ENCODE measurements at places on chromosomes 4 and X.

DNA sequence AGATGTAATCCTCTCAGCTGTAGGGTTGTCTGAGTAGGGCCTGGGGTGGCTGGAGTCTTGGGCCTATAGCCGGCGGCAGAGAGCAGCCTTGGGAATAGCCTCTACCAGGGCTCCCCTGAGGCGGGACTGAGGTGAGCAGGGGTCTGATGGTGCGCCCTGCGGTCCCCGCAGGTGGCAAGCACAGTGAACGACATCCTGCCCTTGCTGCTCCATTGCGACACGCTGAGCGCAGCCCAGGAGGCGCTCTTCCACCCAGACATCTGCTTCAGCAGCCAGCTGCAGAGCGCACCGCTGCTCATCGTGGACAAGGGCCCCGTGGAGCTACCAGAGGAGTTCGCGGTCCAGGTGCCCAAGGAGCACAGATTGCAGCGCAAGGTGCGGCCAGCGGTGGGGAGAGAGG lies 317.0 kb downstream of the ADGRL3 start:
- DNase-seq, result no peak

- no peak for DNase-seq
Observed at GRCh38 chrX:123923211-123923610, 38.3 kb upstream of the STAG2 start.

GRCh38 chr4:88660446-88661294 lies 37.0 kb downstream of the NAP1L5 start:
- no peak for DNase-seq

DNA sequence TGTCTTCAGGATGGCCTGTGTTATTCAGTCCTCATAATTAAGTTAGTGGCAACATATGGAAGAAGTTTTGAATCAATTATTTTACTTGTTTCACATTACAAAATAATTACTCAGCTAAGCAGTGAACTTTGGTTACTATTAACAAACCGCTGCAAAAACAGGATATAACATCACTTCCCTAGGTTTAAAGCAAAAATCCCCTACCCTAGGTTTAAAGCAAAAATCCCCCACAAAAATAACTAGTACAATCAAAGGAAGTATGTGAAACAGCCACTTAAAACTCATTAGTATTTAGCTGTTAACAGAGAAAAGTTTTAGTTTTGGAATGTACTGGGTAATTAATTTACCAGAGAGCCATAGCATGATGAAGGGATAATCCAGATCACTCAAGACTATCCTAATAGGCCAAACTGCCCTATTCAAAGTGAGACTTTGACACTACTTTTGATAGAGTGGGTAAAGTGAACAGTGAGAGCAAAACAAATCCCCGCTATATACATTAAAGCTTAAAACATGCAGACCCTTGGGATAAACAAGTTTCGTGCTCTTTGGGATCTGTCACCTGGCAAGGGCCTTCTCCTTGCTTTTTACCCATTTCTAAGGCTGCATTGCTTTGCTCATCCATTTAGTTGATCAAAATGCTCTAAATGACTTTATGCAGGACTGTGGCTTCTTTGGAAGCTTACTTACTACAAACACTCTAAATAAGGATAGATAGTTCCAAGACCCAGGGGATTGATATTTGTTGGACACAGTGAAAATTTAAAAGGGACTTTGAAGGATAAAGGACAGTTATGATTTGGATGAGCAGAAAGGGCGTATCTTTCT lies 36.4 kb upstream of the GPR174 start:
- no peak for DNase-seq

GRCh38 chr4:1403177-1403583 lies 3.1 kb downstream of the NKX1-1 start:
- no peak for DNase-seq

GRCh38 chr4:122073615-122074014 lies 78.5 kb upstream of the BLTP1 start:
- DNase-seq, result no peak

DNA sequence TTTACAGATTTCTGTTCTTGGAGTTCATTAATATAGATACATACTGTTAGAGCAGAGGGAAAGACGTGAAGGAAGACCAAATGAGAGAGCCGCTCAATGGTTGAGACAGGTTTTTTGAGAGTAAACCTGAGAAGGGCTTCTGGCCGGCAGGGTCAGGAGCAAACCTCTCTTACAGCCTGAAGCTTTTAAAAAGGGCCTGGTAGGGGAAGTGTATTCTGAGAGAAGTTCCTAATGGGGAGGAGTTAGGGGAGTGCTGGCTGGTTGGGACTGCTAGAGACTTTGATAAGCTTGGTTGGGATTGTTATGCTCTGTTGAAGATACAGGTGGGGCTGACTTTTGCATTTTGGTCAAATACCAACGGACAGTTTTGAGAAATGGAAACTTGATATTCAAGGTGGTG lies 186.8 kb upstream of the PABPC4L start:
- DNase-seq, result no peak

DNA sequence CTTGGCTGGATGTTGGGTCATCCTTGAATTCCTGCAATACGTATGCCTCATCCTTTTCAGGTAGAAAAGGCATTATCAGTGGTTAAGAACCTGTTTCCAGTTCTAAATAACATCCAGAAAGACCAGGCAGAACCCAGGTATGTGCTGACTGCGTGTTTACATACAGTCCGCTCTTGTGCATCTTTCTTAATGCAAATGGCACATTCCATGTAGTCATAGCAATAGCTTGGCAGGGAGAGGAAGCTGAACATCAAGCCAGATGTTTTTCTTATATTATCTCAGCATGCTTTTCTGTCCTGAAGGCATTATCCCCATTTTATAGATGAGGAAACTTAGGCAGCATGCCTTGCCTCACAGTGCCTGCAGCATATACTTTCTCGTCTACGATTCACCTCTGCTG lies 2.1 kb downstream of the DCLK2 start:
- DNase-seq, result no peak

DNA sequence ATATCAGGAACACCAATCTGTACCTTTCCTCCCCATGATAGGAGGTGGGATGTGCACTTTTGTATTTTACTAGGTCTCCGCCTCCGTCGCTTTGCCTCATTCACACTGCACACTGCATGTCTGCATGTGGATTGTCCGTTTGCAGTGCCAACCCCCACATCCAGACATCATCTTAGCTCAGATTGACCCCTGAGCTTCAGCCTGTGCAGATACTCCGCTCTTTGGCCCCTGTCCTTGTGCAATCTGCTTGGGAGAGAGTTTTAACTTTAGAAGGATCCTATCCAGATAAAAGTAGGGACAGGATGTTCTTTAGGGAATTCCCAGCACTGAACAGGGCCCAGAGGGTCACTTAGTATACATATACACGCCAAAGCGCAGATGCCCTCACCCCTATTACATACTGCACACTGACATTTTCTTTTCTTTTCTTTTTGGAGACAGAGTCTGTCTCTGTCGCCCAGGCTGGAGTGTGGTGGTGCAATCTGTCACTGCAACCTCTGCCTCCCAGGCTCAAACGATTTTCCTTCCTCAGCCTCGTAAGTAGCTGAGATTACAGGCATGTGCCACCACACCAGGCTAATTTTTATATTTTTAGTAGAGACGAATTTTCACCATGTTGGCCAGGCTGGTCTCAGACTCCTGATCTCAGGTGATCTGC lies 43.3 kb upstream of the FBXW7 start:
- no peak for DNase-seq

- DNase-seq, result no peak
Observed at GRCh38 chr4:156788782-156789181, 182.8 kb downstream of the PDGFC start.

- no peak for DNase-seq
Observed at GRCh38 chrX:23114241-23114640, 114.5 kb downstream of the DDX53 start.

DNA sequence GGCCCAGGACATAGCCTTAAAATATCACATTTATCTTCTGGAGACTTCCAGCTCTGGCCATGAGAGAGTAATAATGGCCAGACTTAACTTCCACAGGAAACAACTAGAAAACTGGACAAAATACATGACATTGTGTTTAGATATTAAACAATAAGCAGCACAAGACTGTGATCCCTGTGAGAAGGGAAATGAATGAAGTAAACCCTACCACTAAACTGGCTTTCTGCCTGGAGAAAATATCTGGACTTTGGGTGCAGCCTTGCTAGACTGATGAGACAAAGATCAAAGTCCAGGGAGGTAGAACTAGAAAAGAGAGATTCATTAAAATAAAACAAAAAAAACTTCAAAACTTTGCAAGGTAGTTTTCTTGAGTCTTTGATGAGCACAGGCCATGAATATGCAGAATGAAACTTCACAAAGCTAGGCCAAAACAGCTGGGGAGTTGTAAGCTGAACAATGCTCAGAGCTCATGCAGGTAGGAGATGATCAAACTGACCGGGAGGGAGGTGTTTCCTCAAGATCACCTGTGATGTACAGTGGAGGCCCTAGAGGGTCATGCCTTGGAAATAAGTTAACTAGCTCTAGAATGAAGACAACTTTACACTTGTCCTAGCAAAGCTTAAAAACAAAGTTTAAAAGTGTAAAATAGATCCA lies 147.0 kb upstream of the SH3RF1 start:
- DNase-seq, result no peak

GRCh38 chrX:97234471-97235081 lies 350.9 kb downstream of the RPA4 start:
- DNase-seq, result no peak

GRCh38 chr4:49516796-49517195 lies 530.7 kb downstream of the CWH43 start:
- no peak for DNase-seq

DNA sequence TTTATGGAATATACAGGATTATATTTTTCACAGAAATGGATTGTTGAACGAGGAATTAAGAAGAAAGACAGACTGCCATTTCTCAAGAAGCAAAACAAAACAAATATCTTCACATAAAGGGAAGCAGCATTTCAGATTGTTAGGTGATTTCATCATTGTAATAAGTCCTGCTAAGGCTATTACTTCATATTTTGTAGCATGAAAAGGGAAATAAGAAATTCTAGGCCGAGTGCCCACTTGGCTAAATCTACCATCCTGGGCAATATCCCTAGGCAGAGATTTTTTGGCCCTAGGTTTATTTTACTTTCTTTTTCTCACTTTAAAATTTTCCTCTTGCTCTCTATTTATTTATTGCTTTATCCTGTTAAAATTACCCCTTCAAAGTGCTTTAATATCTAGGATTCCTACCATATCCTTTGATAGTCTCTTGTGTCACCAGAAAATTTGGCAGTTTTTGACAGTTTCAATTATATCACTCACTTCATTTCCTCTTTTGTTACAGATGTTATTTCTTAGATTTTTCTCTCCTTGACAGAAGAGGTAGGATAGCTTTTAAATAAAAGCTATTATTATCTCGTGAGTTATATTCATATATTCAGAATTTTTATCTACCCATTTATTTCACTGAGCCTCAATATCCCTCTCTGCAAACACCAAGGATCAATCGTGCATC lies 142.3 kb downstream of the PDGFC start:
- no peak for DNase-seq

DNA sequence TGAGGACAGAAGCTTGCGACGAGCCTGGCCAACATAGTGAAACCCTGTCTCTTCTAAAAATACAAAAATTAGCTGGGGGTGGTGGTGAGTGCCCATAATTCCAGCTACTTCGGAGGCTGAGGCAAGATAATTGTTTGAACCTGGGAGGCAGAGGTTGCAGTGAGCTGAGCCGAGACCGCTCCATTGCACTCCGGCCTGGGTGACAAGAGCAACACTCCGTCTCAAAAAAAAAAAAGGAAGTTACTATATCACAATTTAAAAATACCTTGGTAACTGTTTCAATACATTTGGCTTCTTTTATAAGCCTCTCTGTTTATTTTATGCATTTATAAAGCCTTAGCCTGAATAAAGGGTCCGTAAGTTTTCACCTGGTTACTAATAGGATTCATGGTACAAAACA lies 46.6 kb upstream of the CHRNA9 start:
- no peak for DNase-seq

- DNase-seq, result no peak
Observed at GRCh38 chr4:10496200-10496599, 39.0 kb upstream of the ZNF518B start.

DNA sequence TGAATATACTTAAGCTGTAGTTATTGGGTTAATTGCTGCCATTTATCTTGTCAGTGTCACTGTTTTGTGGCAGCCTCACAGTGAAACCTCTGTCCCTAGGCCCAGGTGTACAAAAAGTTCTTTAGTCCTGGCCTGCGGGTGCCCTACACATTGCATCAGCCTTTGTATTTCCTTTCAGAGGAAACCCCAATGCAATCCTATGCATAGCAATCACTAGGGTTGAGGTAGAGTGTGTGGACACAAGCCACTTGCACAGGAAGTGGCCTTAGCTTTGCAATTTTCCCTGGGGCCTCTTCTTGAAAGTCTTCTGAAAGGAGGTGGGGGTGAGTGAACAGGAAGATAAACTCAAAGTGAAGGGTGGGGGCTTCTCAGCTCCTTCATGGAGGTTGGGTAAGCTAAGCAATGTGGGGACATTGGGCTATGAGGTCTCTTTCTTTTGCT lies 27.8 kb downstream of the VSIG4 start:
- DNase-seq, result no peak

DNA sequence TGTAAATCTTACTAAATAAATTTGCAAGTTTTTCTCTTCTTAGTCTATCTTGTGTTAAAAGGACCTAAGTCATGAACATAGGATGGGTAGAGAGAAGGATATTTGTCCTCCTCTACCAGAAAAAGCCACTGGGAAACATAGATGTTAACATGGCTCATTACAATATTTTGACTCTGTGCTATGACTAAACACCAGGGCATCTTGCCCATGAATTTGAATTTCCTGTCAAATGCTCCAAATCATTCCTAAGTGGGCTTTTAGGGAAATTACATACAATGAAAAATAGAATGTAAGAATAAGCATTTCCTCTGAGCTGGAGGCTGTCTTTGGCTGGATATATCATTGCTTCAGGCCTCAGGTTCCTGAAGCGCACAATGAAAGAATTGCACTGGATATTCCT lies 39.1 kb downstream of the ANOS1 start:
- no peak for DNase-seq

DNA sequence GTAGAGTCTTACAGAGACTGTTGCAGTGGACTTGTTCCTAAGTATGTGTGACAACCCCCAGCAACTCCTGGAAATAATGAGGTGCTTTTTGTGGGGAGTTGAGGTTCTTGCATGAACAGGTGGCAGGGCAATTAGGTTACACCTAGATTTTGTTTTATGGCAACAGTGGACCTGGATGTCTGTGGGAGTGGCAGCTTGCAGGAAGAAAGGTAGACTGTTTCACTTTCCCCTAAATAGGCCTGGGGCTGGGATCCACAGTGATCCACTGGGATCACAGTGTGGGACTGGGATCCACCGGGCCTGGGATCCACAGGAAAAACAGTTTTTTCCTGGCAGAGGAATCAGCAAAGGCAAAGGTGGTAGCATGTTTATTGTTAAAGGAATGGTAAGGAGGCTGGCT lies 18.3 kb upstream of the USP9X start:
- no peak for DNase-seq

DNA sequence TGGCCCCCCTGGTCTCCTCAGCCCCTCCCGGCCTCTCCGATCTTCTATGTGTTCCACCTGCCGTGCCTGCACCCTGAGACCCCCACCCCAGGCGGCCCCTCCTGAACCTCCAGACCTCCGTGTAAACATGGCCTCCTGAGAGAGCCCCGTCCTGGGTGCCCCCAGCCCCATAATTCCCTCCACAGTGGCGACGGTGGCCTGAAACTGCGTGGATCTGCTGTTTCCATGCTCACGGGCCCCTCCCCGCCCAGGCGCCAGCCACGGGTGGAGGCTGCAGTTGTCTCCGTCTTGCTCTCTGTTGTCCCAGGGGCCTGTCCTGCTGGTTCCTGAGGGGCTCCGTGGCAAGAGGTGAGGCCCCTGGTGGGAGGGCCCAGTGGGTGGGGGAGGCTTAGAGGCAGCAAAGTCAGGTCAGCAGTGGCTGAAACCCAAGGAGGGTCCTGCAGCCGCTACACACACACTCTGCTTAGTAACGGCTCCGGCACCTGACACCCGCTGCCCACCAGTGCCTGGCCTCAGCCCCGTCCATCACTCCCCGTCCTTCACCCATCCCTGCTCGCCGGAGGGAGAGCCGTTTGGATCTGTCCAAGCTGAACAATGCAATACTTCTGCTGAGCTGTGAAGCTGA lies 75.8 kb downstream of the FAM53A start:
- no peak for DNase-seq
